ENCODE measurements at places on chromosomes 3 and 15. TPM values are rescaled to one million over a fixed set of nuclear protein-coding genes. Genes with fewer than 3 reads are reported as not detected.

TMEM212 gene
- not detected for total RNA-seq

AHSG gene
- total RNA-seq, result not detected

KCNAB1 gene
- total RNA-seq, result not detected

PML gene
- 67.4 TPM for total RNA-seq

CHAC1 gene
- 2.4 TPM for total RNA-seq

TARS3 gene
- 20.6 TPM for total RNA-seq

ARGFX gene
- not detected for total RNA-seq

MITF gene
- not detected for total RNA-seq

LTF gene
- not detected for total RNA-seq

MESP1 gene
- total RNA-seq, result 3.7 TPM

ACKR4 gene
- total RNA-seq, result 0.21 TPM

BNIP2 gene
- total RNA-seq, result 59.2 TPM

PRR23B gene
- not detected for total RNA-seq

CCDC50 gene
- 14.6 TPM for total RNA-seq

TMEM87A gene
- total RNA-seq, result 46.8 TPM

GOLGA8Q gene
- total RNA-seq, result not detected

SCAMP5 gene
- 5.1 TPM for total RNA-seq

HESX1 gene
- total RNA-seq, result 0.71 TPM

VGLL3 gene
- 0.03 TPM for total RNA-seq

Measured in activated T-helper 17 cell treated with anti-CD3 and anti-CD28 coated beads, Interleukin-2, amount 50 U/mL, for 72 hours (primary cell).